Fibroblast of skin of left biceps (primary cell): ENCODE measurements at places on chromosomes 7 and 10.

GRCh38 chr10:51606825-51607462 lies 92.5 kb downstream of the CSTF2T start:
- DNase-seq: no peak

- no peak for DNase-seq
These were observed 64.7 kb upstream of the DUSP5 start for GRCh38 chr10:110432814-110433565.

- DNase-seq: no peak
These were observed 85.4 kb downstream of the OSBPL3 start for GRCh38 chr7:24894429-24895221.

DNA sequence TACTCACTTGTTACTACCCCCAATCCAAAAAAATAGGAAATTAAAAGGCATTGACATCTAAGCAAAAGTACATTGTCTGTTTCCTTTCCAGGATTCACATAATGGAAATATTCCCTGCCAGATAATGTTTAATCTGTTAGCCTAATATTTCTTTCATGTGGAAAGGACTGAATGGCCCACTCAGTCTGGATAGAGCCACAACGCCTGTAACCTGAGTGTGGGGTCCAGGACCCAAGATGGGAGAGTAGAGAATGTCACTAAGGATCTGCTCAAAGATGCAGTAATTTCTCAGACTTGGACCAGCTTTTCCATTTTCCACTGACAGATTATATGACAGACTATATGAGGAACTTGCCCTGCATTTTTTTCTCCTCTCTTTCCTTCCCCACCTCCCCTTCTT lies 1088.9 kb downstream of the KCNMA1 start:
- DNase-seq: no peak

DNA sequence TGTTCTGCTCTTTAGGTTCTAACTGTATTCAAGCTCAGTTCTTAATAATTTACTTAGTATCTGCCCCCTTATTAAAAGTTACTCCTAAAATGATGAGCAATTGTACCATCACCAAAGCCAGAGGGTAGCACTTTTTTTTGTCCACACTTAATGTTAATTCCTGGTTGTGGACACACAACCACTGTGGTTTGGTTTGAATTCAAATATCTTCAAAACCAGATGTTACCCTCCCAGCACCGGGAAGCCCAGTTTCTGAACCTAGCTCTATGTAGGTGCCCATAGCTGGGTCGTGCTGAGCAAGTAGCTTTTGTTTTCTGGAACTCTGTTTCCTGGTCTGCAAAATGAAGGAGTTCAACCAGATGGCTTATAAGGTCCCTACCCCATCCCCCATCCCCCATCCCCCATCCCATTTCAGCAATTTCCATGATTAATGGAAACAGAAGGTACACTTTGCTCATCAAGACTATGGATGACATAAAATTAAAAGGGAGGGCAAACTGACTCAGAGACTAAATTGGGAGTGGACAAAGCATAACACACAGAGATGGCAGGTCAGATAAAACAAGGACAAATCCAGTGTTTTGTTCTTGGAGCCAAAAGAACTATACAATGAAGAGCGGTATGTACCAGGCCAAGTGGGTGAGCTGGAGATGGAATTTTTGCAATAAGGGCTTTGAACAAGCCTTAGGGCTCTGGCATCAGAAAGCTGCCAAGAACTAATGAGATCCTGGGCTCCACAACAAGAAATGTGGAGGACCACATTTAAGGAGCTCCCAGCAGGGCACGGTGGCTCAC lies 56.7 kb downstream of the DLG5 start:
- no peak for DNase-seq

- DNase-seq: no peak
These were observed 99.6 kb downstream of the MAGI2 start for GRCh38 chr7:79353720-79354468.

GRCh38 chr10:48377751-48378530 lies 71.5 kb downstream of the MAPK8 start:
- DNase-seq: no peak

GRCh38 chr10:4733843-4734224 lies 92.2 kb upstream of the AKR1E2 start:
- no peak for DNase-seq
